ENCODE measurements at places on chromosomes 11 and 22.

- DNase-seq = no peak
Observed at GRCh38 chr11:120590472-120590871, 78.9 kb downstream of the GRIK4 start.

DNA sequence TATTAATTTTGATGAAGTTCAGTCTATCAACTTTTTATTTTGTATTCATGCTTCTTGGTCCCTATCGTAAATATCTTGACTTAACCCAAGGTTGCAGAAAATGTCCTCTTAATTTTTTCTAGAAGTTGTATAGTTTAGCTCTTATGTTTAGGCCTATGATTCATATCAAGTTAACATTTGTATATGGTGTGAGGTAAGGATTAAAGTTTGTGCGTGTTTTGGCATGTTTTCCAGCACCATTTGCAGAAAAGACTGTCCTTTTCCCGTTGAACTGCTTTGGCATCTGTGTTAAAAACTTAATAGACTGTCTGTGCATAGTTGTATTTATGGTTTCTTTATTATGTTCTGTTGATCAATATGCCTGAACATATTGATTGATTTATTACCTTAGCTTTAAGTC lies 42.3 kb downstream of the ARHGEF12 start:
- DNase-seq = no peak

DNA sequence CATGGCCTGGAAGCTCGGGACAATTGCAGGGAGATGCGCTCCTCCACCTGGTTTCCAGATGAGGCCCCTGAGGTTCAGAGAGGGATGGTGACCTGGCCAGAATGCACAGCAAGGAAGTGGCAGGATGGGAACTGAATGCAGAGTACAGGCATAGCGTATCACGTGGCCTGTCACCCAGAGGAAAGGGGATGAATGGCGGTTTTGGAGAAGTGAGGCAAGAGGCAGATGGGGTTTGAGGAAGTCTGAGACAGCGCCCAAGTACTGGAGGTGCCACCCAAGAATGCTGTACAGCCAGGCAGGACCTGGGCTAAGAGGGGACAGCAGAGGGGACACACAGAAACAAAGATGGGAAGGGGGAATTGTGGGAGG lies 4.9 kb downstream of the RAB3IL1 start:
- no peak for DNase-seq

GRCh38 chr22:32142600-32142999 lies 16.5 kb downstream of the C22orf42 start:
- DNase-seq = no peak

GRCh38 chr11:93741882-93742226 lies 382 bp downstream of the C11orf54 start:
- DNase-seq = no peak

- no peak for DNase-seq
Observed at GRCh38 chr11:20937826-20938225, 268.4 kb downstream of the NELL1 start.

DNA sequence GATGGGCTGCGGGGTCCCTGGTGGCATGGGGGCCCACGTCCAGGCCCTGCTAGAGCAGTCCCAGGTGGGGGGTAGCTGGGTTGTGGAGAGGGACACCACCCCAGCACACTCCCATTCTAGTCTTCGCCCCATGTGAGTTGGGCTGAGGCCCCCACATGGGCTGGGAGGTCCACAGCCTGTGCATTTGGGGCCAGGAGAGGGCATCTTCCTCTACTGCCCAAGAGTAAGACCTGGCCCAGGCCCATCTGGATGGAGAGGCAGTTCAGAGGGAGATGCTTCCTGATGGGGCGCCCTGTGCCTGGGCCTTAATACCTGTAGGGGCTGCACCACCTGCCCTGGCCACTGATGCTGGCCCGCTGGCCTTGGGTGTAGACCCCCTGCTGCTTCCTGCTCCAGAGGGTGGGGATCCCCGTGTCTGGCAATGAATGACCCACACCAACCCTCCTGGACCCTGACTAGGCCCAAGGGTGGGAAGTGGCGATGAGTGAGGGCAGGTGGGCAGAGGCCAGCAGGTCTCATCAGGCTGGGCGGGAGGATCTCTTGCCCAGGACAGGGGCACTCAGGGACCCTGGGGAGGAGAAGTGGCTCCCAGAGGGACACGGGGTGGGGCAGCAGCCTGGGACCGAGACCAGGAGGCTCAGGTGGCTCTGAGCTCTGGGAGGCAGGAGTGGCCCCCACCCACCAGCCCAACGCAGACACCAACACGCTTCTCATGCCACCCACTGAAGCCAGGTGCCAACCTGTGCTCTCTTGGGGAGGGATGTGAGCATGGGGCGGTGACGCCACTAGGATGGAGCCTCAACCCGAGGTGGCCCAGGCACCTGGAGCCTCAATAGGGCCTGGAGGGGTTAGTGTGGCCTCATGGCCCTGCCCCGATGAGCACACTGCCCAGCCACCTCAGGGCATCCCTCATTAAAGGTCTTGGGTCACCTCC lies 17.4 kb upstream of the GNB1L start:
- DNase-seq = no peak

- no peak for DNase-seq
Observed at GRCh38 chr11:41947392-41947791, 487.9 kb upstream of the LRRC4C start.

- DNase-seq = no peak
Observed at GRCh38 chr11:111205632-111206385, 39.7 kb upstream of the POU2AF2 start.

GRCh38 chr11:75140269-75141138 lies 10.4 kb upstream of the SLCO2B1 start:
- DNase-seq = peak; percentile 69

- DNase-seq = no peak
Observed at GRCh38 chr11:46020084-46020599, 97.7 kb downstream of the LARGE2 start.

GRCh38 chr11:105181521-105181920 lies 42.0 kb upstream of the CARD18 start:
- no peak for DNase-seq

- no peak for DNase-seq
Observed at GRCh38 chr11:8527939-8528338, 66.1 kb downstream of the STK33 start.

DNA sequence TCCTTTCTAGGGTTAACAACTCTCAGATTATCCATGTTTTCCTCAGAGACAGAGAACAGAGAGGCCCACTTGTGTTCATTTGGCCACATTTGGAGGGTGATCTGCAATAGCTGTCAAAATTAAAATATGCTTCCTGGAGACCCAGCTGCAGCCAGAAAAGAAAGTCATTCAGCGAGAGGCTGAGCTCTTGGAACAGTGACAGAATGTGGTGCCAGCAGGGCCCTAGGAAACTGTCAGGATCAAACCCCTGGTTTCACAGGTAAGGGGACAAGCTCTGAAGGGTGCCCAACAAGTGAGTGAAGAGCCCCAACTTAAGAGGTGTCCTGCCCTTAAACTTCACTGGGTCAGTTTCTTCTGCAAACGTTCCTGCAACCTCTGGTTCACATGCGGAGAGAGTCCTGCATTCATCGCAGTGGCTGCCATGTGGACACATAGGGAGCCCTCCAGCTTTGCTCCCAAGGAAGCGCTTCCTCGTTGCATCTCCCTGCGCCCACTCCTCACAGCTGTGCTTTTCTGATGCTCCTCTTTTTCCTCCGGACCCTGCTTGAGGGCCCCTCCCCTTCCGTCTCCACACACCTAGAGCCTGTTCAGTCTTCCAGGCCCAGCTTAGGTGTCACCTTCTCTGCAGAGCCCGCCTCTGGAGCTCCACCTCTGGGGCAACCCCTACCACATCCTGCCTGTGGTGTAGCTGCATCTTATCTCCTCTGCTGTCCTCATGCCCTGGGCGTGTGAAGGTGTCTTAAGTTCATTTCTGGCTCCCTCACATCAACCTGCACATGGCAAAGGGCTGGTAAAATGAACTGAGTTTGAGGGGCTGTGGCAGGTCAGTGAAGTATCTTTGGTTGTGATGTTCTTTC lies 3.9 kb downstream of the UCP3 start:
- peak; percentile 50 for DNase-seq

DNA sequence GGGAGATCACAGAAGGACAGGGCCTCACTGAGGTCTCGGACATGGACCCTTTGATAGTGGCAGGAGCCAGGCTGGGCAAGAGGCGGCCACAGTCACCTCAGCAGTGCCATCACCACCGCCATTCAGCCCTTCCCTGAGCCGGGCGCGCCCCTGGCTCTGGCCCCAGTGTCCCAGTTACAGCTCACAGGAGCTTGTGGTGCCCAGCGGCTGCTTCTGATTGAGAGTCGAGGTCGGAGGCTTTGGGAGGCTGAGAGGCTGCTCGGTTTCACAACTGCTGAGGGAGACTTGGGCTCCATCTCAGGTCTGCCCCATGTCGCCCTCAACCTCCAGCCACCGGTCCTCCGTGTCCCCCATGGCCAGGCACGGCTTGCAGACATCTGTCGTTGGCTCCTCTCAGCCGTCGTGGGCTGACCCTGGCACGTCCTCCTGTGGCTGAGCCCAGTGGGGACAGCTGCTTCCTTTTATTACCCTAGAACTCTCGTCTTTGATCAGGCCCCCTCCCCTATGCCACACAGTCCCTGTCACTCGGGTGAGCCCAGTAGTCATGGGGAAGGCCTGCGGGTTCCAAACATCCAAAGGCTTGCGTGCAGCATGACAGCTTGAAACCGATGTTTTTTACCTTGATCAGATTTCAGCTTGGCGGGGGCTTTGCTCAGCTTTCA lies 28.4 kb upstream of the PPP6R3 start:
- DNase-seq = no peak

- no peak for DNase-seq
Observed at GRCh38 chr22:39128508-39128907, 24.0 kb downstream of the CBX7 start.

DNA sequence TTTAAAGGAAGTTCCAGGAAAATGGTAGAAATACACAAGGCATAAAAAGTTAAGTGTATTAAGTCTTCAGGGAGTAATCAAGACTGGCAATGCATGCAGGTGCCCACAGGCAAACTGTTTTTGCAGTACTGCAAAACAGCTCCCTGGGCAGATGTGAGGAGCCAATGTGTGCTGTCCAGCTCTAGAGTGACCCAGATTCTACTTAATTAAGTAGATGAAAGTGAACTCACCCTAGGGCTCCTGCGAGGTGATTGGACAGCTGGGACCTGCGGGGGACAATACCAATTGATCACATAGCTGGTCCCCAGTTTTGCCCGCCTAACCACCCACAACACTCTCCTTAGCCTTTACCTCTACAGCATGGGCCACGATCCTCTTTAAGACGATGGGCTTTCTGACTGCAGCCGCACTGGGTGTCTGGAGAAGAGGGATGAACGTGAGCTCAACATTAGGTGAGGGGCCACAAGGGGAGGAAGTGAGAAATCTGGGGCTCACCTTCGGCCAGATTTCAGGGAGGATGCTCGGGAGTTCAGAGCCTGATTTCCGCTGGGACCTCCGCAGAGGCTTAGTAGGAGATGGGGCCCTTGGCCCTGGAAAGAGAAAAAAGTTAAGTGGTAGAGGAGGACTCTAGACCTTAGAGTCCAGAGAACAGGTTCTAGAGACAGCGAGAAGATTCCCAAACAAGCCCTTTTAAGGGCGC lies 556 bp downstream of the CDCA5 start:
- DNase-seq = no peak

DNA sequence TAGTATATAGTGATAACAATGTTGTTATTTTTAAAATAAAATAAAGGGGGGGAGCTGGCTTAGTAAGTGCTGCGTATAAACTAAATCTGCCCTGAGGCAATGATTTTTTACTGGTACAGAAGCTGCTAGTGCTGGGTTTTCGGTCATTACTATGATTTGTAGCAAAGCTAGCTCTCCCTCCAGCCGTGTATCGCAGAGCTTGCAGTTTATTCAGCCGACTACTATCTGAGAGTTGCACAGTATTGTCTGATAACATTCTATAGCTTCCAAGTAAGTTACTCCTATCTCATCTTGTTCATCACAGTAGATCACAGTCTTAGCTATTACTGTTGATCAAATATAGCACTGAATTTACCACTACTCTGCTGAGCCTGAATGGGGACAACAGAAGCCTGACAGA lies 805.5 kb upstream of the ARHGAP42 start:
- DNase-seq = no peak

GRCh38 chr11:95266751-95267374 lies 35.9 kb upstream of the SESN3 start:
- DNase-seq = no peak

DNA sequence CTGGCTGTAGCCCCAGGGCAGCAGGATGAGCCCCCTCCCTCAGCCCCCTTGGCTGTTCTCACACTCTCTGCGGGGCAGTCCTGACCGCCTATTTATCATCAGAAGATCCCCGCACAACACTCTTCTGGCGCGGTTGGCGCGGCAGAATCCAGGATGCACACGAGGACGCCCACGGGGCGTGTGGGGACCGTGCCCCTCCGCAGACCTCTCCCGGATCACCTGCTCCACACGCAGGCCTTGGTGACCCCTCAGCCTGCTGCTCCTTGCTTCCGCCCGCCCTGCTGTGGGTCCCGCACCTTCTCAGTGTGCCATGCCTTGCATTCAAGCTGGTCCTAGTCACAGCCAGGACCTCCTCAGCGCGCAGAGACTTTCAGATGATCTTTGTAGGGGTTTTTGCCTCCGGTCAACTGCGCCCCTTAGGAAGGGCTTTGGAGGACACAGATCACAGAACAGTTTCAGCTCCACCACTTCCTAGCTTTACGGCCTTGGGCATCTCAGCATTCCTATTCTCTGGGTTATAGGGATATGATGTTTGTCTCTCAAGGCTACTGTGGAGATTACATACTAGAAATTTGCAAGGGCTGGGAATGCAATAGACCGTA lies 841 bp upstream of the TUB start:
- DNase-seq = no peak

DNA sequence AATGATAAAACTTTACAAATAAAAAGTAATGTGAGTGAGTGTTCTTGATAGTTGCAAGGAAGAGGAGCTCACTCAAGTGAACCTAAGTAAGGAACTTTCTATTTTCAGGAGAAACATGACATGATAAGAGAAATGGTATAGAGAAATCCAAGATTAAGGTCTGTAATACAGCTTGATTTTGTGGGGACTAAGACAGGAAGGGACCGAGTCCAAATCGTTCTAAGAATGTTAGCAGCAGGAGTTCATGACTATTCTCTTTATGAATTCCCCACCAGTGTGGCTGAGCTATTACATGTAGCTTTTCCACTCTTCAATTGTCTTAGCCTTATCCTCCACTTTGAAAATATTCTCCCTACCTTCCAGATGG lies 698.6 kb upstream of the ARHGAP42 start:
- DNase-seq = no peak

GRCh38 chr22:32839831-32840584 lies 38.5 kb downstream of the TIMP3 start:
- DNase-seq = no peak

DNA sequence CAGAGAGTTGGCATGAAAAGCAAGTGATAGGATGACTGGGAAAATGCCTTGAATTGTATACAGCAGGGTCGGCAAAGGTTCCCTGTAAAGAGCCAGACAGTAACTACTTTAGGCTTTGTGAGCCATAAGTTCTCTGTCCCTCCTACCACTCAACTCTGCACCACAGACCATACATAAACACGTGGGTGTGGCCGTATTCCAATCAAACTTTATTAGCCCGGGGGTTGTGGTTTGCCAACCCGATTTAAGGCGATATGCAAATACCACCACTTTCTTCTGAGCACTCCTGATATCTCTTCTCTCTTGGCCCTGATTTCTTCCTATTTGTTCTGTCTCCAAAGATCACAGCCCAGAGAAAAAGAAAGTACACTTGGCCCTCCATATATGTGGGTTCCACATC lies 87.5 kb downstream of the MN1 start:
- no peak for DNase-seq

- no peak for DNase-seq
Observed at GRCh38 chr11:134750619-134751018, 338.6 kb upstream of the B3GAT1 start.

- DNase-seq = no peak
Observed at GRCh38 chr11:114909866-114910265, 231.5 kb downstream of the NXPE2 start.

Measured in stimulated activated CD8-positive, alpha-beta memory T cell treated with anti-CD3 and anti-CD28 coated beads, Interleukin-7, amount 100 ng/mL, for 1 hour (primary cell).